ENCODE measurements at places on chromosomes 3 and 15. TPM values are rescaled to one million over a fixed set of nuclear protein-coding genes. Genes with fewer than 3 reads are reported as not detected.

Gene ISY1
- total RNA-seq: 29.1 TPM

Gene MESP2
- not detected for total RNA-seq

Gene GHRL
- 0.17 TPM for total RNA-seq

Gene REC114
- not detected for total RNA-seq

Gene PIF1
- total RNA-seq: 1.6 TPM

Gene CIP2A
- 5.6 TPM for total RNA-seq

Gene COL6A5
- 0.93 TPM for total RNA-seq

Gene EXD1
- total RNA-seq: not detected

Gene SMAD6
- 110 TPM for total RNA-seq

Gene SLC24A5
- 6.5 TPM for total RNA-seq

Gene CGGBP1
- 62.3 TPM for total RNA-seq

Gene FBXL22
- 2.3 TPM for total RNA-seq

Gene CATSPER2
- total RNA-seq: 2.8 TPM

Gene KNG1
- not detected for total RNA-seq

Gene CNTN4
- total RNA-seq: 5.9 TPM

Gene SLC27A2
- 2.0 TPM for total RNA-seq

DNA sequence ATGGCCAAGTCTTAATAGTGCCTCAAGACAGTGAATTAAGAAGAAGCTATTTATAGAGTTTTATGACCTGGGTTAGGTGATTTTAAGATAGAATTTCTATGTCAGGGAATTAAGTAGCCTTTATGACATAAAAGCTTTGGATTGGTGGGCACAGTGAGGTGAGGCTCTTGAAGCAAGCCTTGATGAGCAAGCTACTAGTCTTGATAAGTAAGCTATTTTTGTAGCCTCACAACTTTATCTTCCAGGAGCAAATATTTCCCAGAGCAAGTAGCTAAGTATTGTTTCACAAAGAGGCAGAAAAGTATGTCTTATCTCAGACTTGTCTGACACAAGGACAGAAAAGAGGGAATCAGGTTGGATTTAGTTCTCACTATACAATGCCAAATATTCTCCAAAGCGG is 491.7 kb upstream of the RASGRP1 start:
- DNase-seq: no peak

DNA sequence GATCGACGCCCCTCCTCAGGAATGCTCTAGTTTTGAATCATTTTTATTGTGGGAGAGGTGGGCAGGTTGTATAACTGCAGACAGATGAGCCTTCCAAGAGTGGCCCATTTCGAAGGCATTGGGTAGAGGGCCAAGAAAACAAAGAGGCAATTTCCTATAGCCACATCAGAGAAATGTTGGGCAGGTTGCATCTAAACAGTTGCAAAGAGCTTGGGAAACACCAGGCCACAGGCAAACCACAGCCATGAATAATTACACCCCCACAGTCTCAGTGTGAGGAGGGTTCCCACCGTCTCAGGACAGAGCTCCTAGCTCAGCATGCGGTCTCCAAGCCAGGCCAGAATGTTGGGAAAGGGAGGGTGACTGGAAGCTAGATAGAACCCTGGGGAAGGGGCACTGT is 257.3 kb downstream of the ABHD5 start:
- DNase-seq: no peak

DNA sequence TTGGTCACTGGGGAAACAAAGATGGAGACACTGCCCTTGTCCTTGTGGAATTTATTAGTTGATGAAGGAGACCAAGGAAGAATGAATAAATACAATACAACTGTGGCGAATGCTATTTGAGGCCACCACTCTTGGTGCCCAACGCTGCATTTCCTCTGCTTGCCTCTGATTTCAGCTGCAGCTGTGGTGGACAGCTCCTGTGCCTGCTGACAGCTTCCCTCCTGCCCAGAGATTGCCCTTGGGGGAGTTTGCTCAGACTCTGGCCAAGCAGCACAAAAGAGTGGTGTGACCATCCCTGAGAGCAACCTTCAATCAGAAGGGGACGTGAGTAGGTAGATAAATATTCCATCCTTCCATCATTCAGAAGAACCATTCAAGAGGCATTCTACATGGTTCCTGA is 64.6 kb upstream of the FHIT start:
- peak; percentile 13 for DNase-seq

DNA sequence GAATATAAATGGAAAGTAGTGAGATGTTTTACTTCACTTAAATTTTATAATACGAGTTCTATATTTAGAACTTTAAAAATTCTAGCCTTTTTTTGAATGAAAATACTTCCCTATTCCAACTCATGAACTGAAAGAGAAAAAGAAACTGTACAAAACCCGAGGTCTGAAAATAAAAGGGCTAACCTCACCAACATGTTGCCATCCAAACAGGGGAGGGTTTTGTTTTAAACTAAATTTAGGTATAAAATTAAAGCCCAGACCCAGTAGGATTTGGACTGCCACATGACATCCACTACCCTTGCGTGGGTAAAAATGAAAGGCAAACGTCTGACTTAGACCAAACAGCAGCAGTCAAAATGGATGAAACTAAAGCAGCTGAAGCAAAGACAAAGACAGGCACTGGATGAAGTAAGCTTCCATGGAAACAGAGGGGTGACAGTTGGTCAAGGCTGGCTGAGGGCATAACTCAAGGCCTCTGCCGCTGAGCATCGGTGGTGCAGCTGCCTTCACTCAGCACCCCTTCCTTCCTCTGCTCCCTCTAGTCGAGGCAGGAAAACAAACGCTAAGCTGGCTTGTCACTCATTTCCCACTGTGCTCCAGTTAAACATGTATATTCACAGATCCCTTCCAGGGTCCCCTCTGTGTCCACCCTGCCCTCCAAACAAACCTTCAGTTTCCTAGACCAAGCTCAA is 58.1 kb downstream of the TM4SF4 start:
- DNase-seq: no peak

GRCh38 chr3:104436506-104436905 is 930.2 kb upstream of the ALCAM start:
- no peak for DNase-seq

- DNase-seq: no peak
These were observed 283.4 kb upstream of the LYSMD4 start for GRCh38 chr15:100016632-100017031.

DNA sequence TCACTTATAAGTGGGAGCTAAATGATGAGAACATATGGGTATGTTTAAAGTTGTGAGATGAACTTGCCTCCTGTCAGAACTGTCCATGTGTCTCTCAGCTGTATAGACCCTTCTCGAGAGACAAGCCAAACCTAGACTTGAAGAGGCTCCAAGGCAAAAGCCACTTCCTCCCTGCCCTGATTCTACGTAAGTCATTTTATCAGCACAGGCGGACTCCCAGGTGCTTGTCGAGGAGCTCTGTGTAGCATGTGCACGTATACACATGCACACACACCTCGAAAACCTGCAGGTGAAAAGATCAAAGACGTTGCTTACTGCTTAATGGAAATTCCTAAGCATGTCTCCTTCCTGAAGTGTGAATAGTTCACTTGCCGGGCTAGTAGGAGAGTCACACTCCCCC is 5.6 kb upstream of the CLEC3B start:
- DNase-seq: no peak

DNA sequence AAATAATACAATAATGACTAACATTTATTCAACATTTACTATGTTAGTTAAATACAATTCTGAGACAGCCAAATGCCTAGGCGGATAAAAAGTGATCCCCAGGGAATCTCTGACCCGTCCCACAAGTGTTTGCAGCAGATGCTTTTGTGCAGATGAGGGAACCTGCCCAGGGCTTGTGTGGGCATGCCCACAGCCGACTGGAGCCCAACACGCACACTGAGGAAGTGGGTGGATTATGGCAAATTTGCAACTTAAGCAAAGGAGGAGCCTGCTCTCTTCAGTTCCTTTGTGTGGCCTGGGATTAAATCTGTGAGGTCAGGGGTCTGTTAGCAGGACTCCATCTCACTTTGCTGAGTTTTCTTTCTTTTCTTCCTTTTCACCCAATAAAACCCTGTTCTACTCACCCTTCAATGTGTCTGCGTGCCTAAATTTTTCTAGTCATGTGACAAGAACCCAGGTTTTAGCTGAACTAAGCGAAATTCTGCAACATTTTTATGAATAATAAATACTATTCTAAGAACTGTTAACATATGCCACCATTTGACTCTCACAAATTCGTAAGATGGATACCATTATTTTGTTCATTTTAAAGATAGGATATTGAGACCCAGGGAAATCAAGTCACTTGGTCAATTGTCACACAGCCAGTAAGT is 13.9 kb upstream of the RTP1 start:
- no peak for DNase-seq

DNA sequence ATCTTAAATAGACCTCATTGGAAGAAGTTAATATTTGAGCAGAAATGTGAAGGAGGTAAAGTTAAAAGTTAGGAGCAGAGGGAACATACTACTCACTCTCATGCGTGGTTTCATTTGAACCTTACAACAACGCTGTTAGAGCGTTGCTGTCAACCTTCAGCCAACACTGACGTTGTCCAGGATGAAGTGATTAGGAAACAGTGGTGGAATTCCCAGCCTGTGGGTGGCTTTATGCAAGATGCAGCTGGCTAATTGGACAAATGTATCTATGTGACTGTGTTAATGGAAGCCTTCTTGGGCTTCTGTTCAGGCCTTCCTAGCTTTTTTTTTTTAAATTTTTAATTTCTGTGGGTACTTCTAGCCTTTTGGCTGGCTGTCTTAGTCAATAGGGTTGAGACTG is 40.5 kb downstream of the PTPRG start:
- DNase-seq: no peak

DNA sequence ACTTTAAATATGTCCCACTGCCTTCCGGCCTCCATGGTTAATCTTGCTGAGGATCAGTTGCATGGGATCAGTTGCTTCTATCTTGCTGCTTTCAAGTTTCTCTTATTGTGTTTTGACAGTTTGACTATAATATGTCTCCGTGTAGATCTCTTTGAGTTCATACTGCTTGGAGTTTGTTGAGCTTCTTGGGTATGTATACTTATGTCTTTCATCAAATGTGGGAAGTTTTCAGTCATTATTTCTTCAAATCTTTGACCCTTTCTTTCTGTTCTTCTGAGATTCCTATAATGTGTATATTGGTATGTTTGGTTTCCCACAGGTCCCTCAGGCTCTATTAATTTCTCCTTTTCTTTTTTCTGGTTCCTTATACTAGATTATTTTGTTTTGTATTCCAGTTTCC is 30.8 kb downstream of the PCCB start:
- DNase-seq: no peak

- DNase-seq: no peak
These were observed 124.8 kb upstream of the NECTIN3 start for GRCh38 chr3:110946810-110947209.

- DNase-seq: no peak
These were observed 547.6 kb upstream of the AGTR1 start for GRCh38 chr3:148150141-148150540.

- no peak for DNase-seq
These were observed 17.8 kb upstream of the NR2E3 start for GRCh38 chr15:71792521-71792920.

GRCh38 chr3:128735287-128735686 is 9.3 kb downstream of the RAB7A start:
- DNase-seq: no peak

GRCh38 chr3:27431116-27431515 is 53.1 kb downstream of the SLC4A7 start:
- peak; percentile 24 for DNase-seq

- no peak for DNase-seq
These were observed 445.1 kb upstream of the RASGRP1 start for GRCh38 chr15:39009740-39010139.

DNA sequence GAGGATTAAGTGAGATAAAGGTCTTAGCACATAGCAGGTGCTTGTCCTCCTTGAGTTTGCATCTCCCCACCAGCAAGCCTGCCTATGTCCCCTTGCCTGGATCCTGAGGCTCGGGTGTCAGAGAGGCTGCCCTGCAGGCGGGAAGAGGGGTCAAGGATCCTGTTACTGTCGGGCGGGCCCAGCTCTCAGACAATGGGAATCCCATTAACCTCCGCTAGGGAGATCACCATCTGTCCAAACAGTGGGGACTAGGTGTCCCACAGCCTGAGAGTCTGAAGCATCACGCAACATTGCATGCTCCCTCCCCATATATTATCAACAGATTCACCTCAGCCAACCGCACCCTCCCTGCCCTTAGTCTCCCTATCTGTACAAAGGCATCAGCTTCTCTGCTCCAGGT is 151.4 kb downstream of the FBLN2 start:
- DNase-seq: no peak

DNA sequence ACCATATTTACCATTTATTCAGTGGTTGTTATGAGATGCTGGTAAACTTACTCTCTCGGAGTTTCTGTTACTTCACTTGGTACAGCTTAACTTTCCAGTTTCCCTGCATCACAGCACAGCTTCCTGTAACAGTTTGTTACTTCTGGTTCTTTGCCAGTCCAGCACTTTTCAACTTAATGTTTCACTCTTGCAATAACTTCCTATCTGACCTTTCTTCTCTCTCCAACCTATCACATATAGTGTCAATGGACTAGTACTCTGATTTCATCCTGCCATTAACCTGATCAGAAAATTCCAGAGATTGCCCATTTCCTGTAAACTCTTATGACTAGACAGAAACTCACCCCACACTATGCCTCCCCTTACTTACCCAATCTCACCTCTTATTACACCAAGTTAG is 3.9 kb upstream of the ATP11B start:
- no peak for DNase-seq

DNA sequence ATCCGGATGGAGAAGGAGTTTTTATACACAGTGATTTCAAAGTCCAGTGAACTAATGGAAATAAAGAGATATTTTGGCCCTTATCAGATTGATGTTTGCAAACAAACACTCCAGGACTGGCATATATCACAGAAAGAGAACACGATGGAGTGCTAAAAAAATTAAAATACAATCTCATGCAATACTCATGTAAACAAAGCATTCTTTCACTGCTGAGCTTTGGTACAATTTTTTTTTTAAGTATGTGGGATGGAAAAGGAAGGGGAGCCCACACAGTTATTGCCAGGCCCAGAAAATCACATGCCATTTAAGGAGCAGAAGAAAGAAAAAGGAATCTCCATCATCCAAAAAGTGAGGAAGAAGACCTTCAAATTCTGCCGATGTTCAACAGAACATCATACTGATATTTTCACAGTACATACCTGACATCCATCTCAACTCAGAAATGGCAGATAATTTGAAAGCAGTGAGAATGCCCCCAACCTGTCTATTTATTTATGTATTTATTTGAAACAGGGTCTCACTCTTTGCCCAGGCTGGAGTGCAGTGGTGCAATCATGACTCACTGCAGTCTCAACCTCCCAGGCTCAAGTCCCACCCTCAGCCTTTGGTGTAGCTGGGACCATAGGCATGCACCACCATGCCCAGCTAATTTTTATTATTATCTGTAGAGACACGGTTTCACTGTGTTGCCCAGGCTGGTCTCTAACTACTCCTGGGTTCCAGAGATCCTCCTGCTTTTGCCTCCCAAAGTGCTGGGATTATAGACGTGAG is 107.5 kb upstream of the SLC2A2 start:
- DNase-seq: peak; percentile 23

- no peak for DNase-seq
These were observed 140.7 kb downstream of the VPS8 start for GRCh38 chr3:184952671-184953070.

GRCh38 chr3:68007621-68008226 is 353.3 kb upstream of the SUCLG2 start:
- DNase-seq: no peak

GRCh38 chr3:98817547-98818041 is 54.5 kb downstream of the ST3GAL6 start:
- peak; percentile 62 for DNase-seq

Data from left lung (tissue), 14 donors.